T-helper 1 cell treated with Interleukin-12 subunit alpha and Interleukin-12 subunit beta and Interleukin-4 antibody, amounts not matched to agents 30 ng/mL and 1 ng/mL, for 36 hours (primary cell): ENCODE measurements at places on chromosomes 16 and 17. TPM values are rescaled to one million over a fixed set of nuclear protein-coding genes. Genes with fewer than 3 reads are reported as not detected.

The AMDHD2 gene
- total RNA-seq: 54.0 and 63.5 TPM in 2 replicates

The KRTAP4-5 gene
- not detected in 2 replicates for total RNA-seq

The STUB1 gene
- 73.9 and 81.6 TPM in 2 replicates for total RNA-seq

The PLA2G10 gene
- total RNA-seq: not detected in 2 replicates

The OR3A3 gene
- total RNA-seq: not detected in 2 replicates

The NACA2 gene
- total RNA-seq: 0.37 TPM in 1 of 2 replicates, not detected in the other

The TOM1L2 gene
- total RNA-seq: 28.8 and 31.9 TPM in 2 replicates

The SLC6A4 gene
- total RNA-seq: 0.05 TPM in 1 of 2 replicates, not detected in the other

The LCAT gene
- total RNA-seq: 16.0 and 24.7 TPM in 2 replicates

The SALL1 gene
- total RNA-seq: not detected in 2 replicates

The MILR1 gene
- 3.6 and 5.4 TPM in 2 replicates for total RNA-seq
